ENCODE measurements at places on chromosomes 16 and 17.

DNA sequence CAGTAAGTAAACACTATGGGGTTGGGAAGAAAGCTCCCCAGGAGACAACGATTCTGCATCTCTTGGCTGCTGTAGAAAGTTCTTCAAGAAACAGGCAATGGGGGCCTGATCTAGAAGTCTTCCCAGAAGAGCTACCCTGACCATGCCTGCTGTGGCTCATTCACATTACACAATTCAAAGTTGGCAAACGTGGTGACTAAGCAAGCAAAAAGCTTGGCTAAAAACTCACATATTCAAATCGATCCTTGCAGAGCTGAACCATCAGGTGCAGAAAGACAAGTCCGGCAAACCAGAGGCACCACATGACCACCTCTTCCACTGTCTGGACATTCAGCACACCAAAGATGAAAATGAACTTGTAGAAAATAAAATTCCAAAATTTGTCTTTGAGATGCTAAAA is 16.1 kb downstream of the AMFR start:
- no peak for DNase-seq

DNA sequence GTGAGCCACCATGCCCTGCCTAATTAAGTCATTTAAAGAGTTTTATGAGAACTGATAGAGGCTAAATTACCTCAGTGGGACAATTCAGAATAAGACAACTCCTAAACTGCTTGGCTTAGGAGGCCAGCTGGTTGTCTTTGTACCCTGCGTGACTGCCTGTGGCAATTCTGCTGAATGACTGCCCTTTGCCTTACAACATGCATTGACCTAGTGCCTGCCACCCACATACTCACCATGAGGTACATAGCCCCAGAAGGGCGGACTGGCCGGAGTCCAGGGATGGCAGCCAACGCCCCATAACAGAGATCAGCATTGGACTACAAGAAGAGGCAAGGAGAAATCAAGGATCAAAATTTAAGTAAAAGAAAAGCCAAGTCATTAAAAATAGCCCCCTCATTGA is 7.3 kb downstream of the TAT start:
- no peak for DNase-seq

DNA sequence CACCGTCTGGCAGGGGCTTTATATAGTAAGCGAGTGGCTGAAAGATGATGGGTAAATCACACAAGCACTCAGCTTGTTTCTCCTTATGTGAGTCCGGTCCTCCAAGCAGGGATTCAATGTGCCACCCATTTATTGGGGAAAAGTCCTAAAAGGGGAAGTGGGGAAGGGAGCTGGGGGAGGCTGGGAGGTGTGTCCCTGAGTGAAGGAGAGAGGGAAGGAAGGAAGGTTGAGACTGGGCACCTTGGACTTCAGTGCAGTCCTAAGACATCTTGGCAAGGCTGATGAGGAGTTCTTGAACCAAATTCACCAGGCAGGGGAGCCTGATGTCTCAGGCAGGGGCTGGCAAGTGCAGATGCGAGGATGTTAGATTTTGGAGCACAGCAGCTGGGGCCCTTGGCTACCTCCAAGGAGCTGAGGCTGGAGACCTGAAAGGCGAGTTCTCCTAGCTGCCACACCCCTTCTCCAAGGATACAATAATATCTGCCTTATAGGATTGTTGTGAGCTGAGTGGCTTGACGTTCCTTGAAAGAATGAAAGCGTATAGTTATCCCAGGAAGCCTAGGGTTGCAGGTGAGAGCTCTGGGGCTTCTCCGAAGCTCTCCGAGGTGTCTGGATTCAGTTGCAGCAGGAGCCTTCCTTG is 23.0 kb upstream of the CYLD start:
- no peak for DNase-seq

- DNase-seq: no peak
Measured at GRCh38 chr17:10268005-10268404, 69.6 kb upstream of the GAS7 start.

- no peak for DNase-seq
Measured at GRCh38 chr17:80604009-80604669, 59.5 kb downstream of the RPTOR start.

GRCh38 chr17:50018909-50019308 is 23.9 kb upstream of the DLX3 start:
- no peak for DNase-seq

DNA sequence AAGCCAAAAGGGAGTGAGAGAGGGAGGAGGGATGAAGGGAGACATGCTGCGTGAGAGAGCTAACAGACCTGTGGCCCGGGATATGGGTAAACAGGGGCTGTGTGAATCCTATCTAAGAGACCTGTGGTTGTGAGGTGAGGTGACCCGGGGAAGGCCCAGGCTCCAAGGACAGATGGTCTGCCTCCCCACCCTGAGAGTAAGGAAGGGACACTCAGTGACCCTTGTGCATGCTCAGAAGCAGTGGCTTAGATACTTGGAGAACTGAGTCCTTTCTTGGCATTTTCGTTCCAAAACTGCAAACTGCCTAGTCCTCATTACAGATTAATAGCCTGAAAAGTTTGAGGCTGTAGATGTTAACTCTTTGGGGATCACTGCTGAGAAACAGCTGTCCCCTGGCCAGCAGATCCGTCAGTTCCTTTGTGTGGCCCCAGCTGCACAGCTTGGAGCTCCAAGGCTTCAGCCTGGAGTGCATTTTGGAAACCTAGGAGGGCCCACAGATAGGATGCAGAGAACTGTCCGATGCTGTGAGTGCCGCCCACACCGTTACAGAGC is 121.6 kb downstream of the SMG6 start:
- DNase-seq: no peak

GRCh38 chr16:69712277-69712676 is 14.1 kb downstream of the NQO1 start:
- no peak for DNase-seq

- no peak for DNase-seq
Measured at GRCh38 chr16:31167315-31167714, 12.6 kb upstream of the FUS start.

All from GM04504 (cell line).